Stimulated activated CD8-positive, alpha-beta memory T cell treated with anti-CD3 and anti-CD28 coated beads, Interleukin-7, amount 100 ng/mL, for 1 hour (primary cell): ENCODE measurements at places on chromosomes 4 and X.

- DNase-seq = no peak
Observed at GRCh38 chrX:1341545-1342184, 5.1 kb downstream of the IL3RA start.

GRCh38 chr4:166594326-166594946 is 639.9 kb downstream of the SPOCK3 start:
- DNase-seq = no peak

DNA sequence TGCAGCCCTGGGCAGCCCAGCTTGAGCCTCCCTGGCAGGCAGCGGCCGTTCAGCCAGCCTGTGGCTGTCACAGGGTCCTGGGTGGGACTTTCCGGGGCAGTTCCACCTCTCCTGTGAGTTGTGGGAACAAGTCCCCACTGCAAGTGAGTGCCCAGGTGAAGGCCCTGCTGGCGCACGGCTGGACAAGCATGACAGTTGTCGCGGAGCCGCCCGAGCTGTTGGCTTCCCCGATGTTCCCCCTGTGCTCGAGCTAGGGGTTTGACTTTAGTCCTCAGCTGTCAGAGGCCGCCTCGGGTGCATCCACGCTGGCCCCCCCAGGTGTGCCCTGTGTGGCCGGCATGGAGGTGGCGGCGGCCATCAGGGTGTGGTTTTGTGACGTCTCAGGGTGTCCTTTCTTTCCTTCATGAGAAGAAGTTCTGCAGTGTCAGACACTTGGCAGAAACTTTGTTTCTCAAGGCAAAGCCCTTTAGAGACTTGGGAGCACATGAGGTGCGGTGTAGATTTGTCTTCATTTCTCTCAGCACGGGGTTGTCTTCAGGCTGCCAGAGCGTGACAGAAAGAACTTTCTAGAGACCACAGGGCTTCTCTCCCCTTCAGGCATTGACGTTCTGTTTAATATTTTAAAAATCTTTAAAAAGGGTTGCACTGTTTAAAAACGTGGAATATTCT is 69.4 kb upstream of the HGFAC start:
- DNase-seq = no peak

- no peak for DNase-seq
Observed at GRCh38 chrX:150903110-150903508, 4.6 kb upstream of the CD99L2 start.

- DNase-seq = no peak
Observed at GRCh38 chr4:121226362-121226761, 62.2 kb upstream of the TNIP3 start.

DNA sequence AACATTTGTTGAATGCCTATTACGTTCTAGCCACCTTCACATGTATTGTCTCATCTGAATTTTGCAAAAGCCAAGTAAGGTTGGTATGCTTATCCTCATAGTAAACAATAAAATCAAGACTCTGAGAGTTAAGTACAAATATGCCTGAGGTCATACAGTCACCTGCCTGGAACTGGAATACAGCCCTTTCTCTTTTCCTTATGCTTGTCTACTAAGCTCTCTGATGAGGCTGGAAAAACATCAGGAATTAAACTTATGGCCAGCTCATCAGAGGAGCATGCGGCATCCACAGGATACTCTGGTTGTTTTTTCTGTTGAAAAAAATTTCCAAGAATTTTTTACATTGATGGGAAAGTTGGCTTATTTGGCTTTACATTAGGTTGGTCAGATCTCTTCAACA is 35.5 kb downstream of the NCAPG start:
- DNase-seq = no peak

DNA sequence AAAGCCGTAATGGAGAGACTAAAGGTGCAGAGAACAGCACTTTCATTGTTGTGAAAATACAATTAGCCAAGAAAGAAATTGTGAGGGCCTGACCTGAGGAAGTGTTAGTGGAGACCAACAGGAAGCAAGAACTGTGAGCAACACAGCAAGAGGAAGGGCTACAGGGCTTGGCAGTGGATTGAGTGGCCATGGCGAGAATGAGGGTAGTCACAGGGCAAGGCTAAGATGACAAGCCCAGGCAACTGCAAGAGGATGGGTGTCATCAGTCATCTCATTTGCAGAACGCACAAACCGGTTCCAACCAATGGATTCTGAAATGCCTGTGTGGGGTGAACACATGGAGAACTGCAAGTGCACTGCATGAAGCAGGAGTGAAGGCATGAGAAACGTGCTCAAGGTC is 3.6 kb downstream of the SLC10A6 start:
- no peak for DNase-seq

- DNase-seq = no peak
Observed at GRCh38 chr4:138655286-138655685, 360.3 kb upstream of the NOCT start.

DNA sequence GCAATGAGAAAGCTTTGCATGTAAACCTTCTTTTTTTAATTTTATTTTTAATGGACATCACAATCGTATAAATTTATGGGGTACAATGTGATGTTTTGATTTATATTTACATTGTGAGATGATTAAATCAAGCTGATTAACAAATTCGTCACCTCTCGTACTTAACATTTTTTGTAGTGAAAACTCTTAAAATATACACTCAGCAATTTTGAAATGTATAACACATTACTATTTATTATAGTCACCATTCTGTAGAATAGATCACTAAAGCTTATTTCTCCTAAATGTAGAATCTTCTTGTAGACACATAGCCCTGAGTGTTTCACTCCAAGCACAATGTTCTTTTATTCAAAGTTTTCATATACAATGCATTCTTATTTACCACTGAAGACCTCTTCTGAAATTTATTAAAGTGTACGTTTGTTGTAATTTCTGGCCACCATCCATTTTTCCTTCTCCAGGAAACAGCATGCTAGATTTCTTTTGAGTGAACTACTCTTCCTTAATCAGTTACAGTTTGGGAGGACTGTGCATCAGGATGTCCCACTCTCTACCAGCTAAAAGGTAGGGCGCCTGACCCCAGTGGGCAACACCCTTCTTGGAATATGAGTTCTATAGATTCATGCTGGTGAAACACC is 4.4 kb upstream of the RBBP7 start:
- no peak for DNase-seq

GRCh38 chr4:115515366-115515765 is 401.9 kb upstream of the NDST4 start:
- no peak for DNase-seq

DNA sequence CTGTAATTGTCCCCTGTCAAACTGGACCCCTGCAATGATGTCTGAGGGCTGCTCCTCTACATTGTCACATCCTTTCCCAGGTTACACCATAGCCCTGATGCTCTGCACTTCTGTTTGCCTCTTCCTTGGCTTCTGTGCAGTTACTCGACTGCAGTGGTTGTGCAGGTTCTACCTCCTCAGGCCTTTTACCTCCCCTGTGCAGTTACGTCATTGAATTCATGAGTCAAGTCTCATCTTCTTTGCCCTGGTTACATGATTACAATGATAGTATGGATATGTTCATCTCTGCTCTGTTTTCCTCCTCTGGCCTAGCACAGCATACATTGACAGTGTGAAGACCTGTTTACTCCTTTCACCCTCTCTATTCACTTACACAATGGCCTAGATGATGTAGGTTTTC is 83.2 kb downstream of the FAM47B start:
- DNase-seq = no peak

GRCh38 chrX:101642093-101642492 is 17.6 kb downstream of the ARMCX2 start:
- DNase-seq = no peak

GRCh38 chr4:64911846-64912245 is 502.6 kb upstream of the TECRL start:
- DNase-seq = no peak

GRCh38 chrX:150213481-150214030 is 149.6 kb upstream of the MAMLD1 start:
- DNase-seq = no peak

DNA sequence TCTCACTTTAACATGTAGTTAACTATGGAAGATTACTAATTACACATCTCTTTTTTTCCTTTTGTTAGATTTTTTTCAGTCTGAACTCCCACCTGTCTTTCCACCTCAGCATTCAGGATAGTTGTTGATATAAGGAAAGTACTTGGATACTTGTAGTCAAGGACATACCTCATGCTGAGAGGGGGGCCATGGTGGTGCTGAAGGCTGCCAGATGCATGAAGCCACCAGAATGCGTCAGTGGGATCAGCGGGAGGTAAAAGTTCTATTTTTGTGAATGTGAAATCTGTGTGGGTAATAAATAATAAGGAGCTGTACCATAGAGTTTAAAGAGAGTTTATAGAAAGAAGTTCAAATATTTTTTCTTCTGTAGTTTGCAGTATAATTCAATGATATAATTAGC is 13.1 kb upstream of the NDST4 start:
- no peak for DNase-seq

- DNase-seq = no peak
Observed at GRCh38 chrX:96989830-96990571, 106.3 kb downstream of the RPA4 start.

DNA sequence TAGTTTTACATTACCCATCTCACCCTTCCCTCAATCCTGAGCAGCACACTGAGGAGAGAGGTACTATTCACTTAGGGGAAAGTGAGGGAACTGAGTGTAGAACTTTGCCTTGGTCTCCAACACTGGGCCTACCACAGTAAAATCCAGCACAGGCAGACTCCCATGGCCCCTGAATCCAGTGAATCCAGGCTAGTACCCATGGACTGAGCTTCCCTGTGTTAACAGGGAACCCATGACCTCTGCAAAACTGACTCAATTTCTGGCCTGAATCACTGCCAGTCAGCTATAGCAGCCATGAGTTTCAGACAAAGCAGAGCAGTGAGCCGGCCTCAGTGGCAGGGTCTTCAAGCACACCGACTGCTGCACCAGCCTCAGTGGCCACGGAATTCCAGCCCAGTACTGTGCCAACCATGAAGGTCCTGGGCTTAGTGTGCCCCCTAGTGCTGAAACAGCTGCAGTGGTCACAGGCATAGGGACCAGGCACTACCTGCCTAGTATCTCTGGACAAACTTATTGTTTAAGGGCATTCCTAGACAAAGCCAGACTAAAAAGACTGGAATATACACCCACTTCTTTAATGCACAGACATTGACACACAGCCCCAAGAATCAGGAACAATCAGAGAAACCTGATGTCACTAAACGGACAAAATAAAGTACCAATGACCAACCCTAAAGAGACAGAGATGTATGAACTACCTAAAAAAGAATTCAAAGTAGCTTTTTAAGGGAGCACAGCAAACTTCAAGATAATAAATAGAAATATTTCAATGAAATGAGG is 127.4 kb upstream of the RPL34 start:
- DNase-seq = no peak

DNA sequence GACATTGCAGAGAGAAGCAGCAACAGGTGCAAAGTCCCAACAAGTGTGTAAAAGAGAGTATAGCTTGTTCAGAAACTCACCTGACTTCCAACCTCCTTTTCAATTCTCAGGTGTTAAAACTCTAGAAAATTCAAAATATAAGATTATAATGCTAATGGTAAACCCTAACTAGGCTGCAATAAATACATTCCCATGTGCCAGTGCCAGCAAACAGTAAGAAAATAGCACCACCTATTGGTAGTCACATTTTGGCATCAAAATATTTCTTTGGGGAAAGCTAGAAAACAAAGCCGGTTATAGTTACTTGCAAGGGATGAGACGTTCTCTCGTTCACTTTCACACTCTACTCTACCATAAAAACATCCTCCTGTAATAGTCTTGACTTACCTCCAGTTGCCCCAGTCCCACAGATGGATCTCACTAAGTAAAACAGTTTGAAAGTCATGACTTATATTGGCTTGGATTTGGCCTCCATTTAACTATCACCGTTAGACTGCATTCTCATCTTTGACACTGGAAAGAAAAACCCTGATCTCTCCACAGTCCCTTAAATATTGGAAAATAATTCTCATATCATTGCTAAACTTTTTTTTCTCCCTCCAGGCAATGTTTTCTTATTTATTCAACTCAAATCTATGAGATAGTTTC is 9.6 kb downstream of the BMP3 start:
- no peak for DNase-seq

GRCh38 chr4:108426493-108426892 is 193.9 kb upstream of the RPL34 start:
- no peak for DNase-seq

DNA sequence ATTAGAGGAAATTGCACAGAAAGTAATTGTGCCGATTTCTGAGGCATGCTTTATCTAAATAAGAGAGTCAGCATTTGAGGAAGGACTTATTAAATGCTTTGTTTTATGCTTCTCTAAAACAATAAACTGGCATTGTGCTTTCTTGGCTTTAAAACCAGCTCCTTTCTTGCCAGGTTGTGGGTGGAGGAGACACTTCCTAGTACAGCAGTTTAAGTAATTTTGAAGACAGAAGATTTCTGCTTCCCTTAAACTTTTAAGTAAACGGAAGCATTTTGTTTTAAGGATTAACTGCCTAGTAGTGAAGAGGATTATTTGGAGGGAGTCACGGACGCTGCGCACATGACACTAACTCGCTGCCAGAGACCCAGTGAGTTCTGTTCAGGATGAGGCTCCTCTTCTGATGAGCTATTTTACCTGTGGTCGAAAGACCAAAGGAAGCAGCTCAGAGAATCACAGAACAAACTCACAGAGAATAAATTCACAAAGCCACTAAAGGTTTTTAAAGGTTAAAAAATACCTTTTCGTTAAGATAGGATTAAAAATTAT is 169.5 kb downstream of the TLL1 start:
- no peak for DNase-seq

DNA sequence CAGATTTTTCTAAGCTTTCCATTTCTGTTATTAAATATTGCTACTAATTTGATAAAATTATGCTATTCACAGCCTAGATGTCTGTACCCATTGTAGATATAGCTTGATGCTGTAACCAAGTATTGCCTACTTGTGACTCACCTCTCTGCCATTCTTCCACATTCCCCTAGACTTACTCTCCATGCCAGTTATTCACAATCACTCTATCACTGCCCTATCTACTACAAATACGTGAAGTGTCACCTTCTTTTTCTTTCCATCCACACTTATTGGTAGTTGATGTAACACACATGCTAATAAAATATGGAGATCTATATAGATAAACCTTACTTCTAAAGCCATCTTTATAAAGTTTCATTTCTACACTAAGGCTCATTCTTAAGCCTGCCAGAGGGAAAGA is 179.4 kb upstream of the PACRGL start:
- DNase-seq = no peak

DNA sequence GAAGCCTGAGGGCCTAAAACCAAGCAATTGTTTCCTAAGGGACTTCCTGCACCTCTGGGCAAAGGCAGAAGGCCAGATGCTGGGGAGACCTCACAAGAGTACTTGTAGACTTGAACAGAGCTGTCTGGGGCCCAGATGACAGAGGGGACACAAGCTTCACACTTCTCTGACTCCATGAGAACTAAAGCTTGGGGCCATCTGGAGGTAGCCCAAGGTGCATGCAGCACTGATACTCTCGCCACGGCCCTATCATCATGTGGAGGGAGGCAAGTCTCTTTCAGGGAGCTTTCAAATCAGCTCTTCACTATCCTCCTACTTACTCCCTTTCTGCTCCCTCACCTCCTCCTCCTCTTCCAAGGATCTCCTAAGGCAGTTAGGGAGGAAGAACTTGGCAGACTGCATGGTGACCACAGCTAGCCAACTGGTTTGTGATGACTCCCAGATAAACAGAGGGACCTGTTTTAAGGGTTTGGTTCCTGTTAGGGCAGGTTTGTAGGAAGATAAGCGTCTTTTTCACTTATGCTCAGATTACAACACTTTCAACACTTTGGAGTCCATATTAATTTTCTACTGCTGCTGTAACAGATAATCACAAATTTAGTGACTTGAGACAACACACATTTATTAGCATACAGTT is 23.8 kb downstream of the MSL3 start:
- DNase-seq = no peak
